ENCODE measurements at places on chromosomes 5 and 9.

GRCh38 chr5:79436224-79436623, 77.7 kb downstream of the HOMER1 start:
- peak; percentile 8 for DNase-seq

DNA sequence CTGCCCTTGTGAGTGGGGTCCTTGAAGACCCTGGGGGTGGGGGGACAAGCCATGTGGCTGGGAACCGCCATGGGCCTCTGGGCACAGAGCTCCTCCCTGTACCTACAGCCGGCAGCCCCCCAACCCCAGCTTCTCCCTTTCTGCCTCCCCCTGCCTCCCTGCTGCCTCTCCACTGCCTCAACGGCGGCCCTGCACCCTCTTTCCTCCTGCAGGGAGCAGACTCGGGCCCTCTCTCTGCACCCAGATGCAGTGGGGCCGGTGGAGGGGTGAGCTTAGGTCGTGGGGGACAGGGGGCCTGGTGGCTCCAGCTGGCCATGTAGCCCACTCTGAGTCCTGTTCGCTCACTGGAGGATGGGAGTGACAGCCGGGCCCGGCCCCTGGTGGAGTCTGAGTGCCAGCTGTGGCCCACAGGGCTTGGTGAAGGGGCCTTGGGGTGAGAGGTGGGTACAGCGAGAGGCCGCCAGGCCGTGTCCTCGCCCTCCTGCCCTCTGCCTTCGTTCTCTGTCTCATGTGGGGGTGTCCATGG, 139.3 kb upstream of the COL5A1 start:
- no peak for DNase-seq

- DNase-seq = peak; percentile 82
Measured at GRCh38 chr9:38018958-38019602, 49.9 kb downstream of the SHB start.

DNA sequence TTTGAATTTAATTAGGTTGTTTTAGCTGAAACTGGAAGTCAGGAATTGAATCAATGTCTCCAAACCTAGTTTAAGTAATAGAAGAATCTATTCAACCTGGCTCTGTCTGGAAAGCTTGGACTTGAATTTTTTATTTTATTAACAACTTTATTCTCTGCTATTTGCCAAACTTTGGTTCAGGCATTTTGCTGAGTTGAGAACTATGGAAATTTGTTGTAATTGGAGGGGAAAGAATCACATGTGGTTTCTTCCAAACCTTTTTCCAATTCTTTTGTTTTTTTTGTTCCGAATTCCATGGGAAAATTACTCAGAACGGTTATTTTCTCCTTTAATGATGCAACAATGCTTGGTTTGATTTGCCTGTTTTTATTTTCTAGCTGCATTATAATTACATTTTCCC, 98.2 kb upstream of the RPS23 start:
- DNase-seq = no peak

DNA sequence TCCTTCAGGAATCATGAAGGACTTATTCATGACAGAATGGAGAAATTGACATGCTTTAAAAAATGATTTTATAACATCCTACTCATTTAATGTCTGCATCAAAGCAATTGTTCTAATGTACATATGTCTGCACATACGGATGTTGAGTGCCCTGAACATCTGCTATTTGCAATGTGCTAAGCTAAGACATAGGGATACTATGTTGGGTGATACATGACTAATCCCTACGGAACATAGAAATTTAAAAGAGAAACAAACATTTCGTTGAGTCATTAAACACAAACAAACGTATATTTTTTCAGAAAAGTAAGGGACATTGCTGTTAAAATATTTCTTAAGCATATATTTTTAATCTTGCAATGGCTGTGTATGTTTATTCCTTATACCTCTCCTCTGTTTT, 686.5 kb upstream of the ADAMTS16 start:
- DNase-seq = no peak

GRCh38 chr9:79403495-79403894, 168.3 kb upstream of the TLE4 start:
- no peak for DNase-seq
